ENCODE measurements at places on chromosomes 5 and 9.

DNA sequence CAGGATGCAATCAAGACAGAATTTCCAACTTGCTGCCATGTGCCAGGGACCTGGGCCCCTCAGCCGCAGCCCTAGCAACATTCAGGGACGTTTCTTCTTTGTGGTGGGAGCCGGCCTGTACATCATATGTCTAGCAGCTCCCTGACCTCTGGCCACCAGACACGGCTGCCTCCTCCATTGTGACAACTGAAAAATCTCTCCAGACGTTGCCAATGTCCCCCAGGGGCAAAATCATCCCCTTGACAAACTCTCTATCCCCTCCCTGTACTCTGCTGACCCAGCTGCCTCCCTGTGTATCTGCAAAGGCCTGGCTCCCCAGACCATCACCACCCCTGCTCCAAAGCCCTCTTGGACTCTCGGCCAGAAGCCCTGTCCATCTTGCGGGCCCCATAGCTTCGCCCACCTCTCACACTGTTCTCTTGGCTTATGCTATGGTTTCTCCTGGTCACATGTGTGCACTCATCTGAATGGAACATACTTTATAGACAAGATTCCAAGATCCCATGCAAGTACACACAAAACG, 40.8 kb downstream of the BICD2 start:
- DNase-seq, result no peak

- DNase-seq, result no peak
Measured at GRCh38 chr5:106755066-106755465, 915.7 kb downstream of the EFNA5 start.

DNA sequence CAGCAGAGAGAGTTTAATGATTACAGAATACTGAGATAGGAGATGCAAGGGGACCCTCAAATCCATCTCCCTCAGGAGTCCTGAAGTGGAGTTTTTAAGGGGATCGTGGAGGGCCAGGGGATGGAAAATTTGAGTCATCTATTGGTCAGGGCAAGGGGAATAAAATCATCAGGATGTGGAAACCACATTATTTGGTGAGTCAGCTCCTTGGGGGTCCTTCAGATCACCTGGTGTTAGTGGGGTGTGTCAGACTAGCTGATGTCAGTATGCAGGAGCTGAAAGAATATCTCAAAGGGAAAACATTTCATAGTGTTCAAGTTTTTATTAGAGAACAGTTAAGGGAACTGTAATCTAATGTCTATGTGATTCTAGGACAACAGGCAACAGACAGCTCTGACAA, 183.0 kb upstream of the FTMT start:
- peak; percentile 5 for DNase-seq

DNA sequence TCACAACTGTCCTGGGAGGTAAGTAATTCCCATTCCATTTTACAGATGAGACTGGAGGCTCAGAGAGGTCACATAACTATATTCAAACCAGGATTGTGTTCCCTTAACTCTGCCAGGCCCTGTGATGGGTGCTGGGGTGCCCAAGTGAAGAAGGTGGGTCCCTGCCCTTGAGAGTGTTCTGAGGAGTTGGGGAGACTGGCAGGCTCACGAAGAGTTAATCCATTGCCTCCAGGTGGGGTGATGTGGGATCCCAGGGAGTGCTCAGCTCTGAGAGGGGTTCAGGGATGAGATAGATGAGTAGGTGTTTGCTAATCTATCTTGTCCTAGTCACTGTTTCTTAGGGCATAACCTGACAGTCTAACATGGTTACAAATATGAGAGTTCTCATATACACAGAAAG, 36.7 kb downstream of the GSN start:
- no peak for DNase-seq

DNA sequence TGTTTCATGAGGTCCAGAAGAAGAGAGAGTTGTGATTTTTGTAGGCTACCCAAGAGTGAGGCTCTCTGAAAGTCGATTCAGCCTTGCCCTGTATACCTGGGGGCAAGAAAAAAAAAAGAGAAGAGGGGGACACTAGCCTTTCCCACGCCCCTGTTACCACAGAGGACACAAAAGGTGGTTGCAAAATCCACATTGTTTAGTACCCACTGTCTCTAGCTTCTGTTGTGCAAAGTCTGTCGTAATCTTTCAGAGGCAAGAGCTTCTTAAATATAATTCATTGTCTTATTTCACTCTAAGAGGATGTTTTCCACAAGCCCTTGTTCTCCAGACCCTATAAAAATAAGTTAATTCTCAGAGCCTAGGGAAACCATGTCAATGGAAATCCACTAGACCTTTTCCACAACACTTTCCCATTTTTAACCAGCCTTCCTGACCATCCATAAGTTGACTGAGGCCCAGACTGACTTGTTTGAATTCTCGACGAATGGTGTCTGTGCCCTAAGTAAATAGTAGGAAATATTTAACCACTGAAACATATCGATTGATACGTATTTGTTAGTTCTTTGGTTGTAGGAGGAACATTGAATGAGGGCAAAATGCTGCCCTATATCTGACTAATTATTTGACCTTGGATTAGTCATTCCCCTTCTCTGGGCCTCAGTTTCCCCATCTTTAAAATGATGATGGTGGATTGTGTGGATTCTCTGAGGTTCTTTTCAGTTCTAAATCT, 182.7 kb downstream of the PAPPA start:
- no peak for DNase-seq

GRCh38 chr9:98236901-98237487, 18.5 kb downstream of the TBC1D2 start:
- DNase-seq, result no peak

DNA sequence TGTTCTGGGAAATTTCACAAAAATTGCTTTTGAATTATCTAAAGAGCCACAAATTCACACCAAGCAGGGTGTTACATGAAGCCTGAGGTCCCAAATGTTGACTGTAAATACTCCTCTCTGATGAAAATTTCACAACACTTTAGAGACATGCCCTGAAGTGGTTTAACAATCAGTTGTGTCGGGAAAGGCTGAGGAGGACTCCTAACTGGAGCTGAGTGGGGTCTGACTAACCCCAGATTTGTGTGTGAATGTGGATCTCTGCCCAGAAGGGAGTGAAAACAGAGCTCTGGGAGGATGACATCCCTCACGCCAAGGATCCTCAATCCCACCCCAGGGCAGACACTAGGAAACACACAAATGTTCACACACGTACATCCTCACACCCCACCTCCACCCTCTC, 31.1 kb upstream of the GRXCR2 start:
- DNase-seq, result no peak

DNA sequence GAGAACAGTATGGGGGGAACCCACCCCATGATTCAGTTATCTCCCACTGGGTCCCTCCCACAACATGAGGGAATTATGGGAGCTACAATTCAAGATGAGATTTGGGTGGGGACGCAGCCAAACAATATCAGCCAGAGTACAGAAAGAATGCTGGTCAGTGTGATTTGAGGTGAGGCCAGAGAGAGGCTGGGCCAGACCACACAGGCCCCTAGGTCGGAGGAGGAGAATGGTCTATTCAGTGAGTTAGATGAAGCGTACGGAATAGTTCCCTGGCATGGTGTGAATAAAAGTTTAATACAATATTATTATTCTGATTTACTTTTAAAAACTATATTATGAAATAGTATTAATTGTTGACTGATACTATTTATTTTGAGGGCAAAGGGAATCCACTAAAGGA, 39.7 kb downstream of the PCSK5 start:
- no peak for DNase-seq

GRCh38 chr5:82792096-82792495, 285.1 kb downstream of the TMEM167A start:
- DNase-seq, result no peak

DNA sequence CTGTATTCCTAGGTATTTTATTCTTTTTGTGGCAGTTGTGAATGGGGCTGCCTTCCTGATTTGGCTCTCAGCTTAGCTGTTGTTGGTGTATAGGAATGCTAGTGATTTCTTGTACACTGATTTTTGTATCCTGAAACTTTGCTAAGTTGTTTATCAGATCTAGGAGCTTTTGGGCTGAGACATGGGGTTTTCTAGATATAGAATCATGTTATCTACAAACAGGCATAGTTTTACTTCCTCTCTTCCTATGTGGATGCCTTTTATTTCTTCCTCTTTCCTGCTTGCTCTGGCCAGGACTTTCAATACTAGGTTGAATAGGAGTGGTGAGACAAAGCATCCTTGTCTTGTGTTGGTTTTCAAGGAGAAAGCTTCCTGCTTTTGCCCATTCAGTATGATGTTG, 129.9 kb downstream of the DMXL1 start:
- DNase-seq, result no peak

DNA sequence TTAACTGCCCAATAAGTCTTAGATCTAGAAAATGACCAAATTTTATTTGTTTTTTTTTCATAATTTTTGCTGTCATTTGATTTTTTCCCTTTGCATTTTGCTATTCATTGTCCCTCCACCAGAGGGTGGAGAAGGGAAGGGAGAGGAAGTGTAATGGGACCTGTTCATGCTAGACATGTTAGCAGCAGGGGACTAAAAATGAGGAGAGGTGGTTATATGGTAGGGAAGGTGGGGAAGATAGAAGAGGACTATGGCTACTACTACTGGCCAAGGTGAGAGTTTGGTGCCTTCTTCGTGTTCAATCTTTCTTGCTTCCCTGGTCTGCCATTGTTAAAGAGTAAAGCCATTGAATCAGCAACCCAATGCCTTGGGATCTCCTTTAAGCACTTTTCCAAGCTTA, 6.4 kb downstream of the GRIA1 start:
- no peak for DNase-seq

DNA sequence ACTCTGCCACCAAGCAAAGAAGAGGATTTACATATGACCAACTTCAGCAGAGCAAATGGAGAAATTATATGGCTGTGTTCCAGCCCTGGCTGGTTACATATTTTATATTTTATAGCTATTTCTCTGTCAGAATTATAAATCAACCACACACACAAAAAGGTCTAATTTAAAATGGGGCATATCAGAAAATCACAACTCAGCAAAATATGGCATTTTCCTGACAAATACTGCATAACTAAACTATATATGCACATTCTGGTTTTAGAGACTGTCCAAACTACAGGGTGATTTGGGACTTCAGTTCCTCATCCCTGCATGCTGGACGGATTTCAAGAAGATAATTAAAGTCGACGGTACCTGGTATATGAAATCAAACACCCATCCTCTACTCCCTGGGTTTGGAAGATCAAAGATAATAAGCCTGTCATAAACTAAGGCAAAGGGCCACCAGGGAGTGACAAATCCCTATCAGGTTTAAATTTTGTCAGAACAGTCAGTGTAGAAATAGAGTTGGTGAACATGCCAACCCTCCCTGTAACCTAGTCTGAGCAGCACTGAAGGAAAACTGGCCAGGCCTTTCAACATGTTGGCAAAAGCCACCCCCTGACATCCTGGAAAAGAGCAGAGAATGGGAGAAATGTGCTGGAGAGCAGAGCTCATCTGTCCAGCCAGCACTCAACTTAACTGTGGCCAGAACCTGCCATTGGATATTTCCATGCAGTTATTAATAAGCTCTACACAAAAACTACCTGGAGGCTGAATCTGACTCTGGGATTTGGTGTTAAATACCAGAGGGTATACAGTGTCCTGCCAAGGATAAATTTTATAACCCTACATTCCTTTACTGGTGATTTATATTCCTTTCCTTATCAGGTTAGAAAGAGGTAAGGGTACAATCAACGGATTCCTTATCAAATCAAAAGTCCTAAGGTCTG, 235.7 kb downstream of the ENC1 start:
- DNase-seq, result no peak

DNA sequence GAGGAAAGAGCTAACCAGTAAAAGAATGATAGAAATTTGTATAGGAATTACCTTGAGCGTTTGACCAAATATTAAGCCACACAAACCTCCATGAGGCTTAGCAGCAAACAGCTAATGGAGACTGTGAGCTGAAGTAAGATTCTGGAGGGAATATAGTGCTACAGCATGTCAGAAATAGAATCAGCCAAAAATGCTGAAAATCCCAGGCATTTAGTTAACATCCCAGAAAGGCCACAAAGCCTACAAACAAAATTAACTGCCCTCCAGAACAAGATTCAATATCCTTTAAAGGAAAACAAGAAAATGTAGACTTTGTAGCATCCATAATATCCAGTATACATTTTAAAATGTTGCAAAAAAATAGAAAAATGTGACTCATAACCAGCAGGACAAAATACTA, 257.8 kb upstream of the TUSC1 start:
- DNase-seq, result no peak

All from H54 (cell line).